Urinary bladder (tissue), 4 donors: ENCODE measurements at places on chromosomes 13 and 19. TPM values are rescaled to one million over a fixed set of nuclear protein-coding genes. Genes with fewer than 3 reads are reported as not detected.

APC2 gene
- 0.66 TPM for polyA plus RNA-seq

DNA sequence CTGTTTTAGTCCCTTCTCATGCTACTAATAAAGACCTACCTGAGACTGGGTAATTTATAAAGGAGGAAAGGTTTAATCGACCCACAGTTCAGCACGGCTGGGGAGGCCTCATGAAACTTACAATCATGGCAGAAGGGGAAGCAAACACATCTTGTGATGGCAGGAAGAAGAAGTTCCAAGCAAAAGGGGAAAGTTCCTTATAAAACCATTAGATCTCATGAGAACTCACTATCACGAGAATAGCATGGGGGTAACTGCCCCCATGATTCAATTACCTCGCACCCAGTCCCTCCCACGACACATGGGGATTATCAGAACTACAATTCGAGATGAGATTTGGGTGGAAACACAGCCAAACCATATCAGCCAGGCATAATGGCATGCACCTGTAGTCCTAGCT lies 13.0 kb upstream of the STRN4 start:
- no peak for DNase-seq

DNA sequence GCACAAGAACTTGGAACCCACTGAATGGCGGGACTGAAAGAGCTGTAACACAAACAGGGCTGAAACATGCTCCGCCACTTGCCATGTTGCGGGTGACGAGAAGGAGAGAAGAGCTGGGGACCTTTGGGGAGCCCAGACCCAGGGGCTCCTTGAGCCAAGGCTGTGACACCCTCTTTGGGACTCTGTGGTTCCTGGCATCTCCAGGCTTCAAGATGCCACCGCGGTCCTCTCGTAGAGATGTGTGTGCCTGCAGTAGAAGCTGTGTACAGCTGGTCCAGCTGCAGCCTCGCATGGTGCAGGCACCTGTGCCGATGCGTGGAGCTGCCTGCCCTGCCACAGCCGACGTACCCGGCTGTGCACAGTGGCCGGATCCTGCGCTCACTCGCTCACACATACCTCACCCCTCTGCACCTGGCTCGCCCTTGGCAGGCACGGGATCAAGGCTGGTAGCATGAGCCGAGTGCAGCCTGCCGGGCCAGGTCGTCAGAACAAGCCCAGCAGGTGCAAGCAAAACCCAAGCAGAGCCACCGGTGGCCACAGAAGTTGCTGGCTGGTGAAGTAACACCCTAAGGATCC lies 1385.8 kb downstream of the PCDH9 start:
- DNase-seq, result no peak

KLK2 gene
- polyA plus RNA-seq, result not detected

VSTM2B gene
- polyA plus RNA-seq, result not detected

DNA sequence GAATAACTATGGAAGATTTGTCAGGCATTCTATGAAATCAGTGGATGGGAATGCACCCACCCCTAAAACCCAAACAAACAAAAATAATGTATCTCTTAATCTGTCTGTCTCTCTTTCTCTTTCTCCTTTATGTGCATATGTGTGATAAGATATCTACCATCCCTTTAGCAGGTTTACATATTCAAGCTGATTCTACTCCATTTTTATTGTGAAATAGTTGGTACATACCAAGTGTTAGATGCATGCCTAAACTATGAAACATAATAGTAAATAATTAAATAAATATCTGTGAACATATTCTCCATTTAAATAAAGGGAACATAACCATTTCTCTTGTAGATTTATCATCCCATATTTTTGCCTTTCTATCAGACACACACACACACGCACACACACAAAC lies 121.8 kb upstream of the PCDH9 start:
- no peak for DNase-seq

LDLR gene
- polyA plus RNA-seq, result 44.9 TPM

DNA sequence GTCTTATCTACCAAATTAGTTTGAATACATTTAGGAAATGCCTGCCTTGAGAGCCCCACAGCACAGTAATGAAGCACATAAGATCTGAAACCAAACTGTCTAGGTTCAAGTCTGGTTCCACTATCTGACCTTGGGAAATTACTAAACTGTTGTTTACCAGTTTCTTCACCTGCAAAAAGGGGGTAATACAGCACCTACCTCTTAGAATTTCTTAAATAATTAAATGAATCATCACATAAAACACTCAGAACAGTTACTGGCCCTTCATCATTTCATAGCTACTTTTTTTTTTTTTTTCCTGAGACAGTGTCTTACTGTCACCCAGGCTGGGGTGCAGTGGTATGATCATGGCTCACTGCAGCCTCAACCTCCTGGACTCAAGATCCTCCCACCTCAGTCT lies 59.6 kb downstream of the USP12 start:
- DNase-seq, result no peak

- DNase-seq, result no peak
Measured at GRCh38 chr13:52091473-52091872, 37.4 kb downstream of the NEK5 start.

DNA sequence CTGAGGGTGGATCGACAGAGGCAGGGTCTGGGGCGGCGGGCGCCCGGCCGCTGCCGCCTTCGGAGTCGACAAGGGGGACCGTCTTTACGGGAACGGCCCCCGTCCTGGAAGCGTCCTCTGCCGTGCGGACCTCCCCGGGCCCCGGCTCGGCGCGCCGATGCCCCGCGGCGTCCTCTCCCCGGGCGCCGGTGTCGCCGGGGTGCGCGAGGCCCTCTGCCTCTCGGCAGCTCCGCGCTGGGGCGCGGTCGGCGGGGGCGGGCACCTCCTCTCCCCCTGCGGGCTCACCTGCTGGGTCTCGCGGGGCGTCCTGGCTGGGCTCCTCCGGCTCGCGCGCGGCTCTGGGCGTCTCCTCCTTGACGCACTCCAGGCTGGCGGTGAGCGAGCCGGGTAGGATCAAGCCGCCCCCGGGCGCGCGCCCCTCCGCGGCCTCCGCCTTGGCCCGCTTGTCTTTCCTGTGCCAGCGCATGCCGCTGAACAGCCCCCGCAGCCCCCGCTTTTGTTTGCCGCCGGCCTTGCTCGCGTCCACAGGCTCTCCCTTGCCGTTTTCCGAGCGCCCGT lies 1.5 kb downstream of the AMER2 start:
- DNase-seq, result no peak

RPS28 gene
- polyA plus RNA-seq, result 758 TPM

- DNase-seq, result peak; percentile 59
Measured at GRCh38 chr19:3669947-3670795, 30.1 kb downstream of the PIP5K1C start.

DNA sequence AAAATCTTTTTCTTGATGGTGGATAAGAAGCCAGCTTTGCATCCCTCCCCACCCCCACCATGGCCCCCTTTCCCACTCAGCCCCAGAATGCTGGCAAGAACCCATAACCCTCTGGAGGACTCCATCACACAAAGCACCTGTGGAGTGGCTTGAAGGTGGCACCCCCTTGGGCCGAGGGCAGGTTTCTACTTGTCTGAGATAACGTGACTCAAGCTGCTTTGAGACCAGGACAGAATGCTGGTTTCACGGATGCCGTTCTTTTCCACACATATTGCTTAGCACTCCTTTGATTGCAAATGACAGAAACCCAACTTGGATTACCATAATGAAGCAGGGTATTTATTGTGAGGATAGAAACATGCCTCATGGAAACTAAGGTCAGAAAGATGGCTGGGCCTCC lies 82.2 kb downstream of the LACC1 start:
- no peak for DNase-seq

DNA sequence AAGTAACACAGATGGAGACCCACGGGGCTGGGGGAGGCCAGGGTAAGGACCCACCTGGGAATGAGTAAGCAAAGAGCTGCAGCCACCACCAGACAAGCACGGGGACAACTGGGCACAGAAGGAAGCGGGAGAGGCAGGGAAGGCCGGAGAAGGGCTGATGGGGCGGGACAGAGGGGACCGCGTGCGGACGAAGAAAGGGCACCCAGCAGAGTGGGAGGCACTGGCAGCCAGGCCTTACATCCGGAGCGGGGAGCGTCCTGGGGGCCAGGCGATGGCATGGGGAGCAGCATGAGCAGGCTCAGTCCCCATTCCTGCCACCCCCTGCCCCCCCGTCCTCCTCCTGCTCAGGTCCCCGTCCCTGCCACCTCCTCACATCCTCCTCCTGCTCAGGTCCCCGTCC lies 3.0 kb downstream of the PROZ start:
- DNase-seq, result no peak

C5AR2 gene
- 4.9 TPM for polyA plus RNA-seq

LHB gene
- not detected for polyA plus RNA-seq

DNA sequence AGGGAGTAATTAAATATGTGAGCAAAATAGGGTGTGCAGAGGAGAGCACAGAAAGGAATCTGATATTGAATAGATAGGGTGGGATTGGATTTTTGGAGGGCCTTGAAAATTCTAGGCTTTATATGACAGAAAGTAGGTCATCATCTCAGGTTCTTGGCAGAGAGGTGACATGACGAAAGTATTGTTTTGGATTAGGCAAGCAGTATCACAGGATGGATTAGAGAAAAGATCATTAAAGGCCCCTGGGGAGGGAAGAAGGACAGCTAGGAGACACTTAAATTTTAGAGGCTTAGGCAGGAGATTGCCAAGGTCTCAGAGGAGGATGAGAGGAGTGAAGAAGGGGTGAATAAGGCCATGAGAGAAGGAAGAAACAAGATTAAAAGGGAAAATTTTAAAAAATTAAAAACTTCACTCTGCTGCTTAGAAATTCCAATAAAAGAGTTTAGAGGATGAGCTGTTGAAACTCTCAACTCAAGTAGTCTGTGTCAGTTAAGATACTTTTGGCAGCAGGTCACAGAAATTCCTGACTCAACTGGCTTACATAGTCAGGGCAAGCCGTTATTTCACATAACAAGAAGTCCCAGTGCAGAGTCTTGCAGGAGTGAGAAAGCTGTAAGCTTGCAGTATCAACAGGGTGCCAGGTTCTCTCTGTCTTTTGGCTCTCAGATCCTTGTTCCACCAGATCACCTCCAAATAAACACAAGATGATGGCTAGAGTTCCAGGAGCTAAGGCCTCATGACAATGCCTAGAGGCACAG lies 8.8 kb downstream of the GPC6 start:
- DNase-seq, result no peak

NTF4 gene
- polyA plus RNA-seq, result 4.1 TPM

- DNase-seq, result no peak
Measured at GRCh38 chr13:71516521-71516920, 350.5 kb downstream of the DACH1 start.

DNA sequence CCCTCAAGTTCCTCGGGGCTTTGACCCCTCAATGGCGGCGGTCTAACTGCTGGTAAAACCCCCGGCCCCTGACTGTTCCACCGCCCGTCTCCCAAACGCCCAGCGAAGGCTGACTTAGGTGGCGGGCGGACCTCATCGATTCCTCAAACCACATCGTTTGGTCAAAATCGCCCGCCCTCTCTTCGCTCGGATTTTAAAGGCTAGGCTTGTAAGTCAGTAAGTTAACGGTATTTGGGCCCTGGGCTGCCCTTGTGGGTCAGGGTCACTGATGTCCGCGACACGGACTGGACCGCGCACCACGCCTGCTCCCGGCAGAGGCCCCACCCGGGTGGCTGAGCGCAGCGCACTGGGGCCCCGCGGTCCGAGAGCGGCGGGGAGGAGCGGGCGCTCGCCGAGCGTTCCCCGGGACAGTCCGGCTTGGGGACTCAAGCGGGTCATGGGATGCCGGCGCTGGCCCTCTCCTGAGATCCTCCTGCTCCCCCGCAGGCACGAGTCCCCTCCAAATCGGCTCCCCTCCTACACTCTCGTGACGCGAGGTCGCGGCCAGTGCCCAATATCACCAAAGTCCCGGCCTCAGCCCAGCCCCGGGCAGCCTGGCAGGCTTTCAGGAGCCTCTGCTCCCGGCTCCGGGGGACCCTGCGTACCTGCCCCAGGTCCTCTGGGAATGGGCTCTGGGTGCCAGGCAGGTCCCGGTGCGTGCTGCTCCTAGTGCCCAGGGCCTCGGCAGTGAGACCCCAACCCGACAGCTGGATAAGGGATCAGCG lies 1.0 kb downstream of the FLT1 start:
- no peak for DNase-seq

GRCh38 chr13:98826146-98826545 lies 73.7 kb upstream of the SLC15A1 start:
- no peak for DNase-seq

GRCh38 chr13:95207769-95208366 lies 93.4 kb downstream of the ABCC4 start:
- no peak for DNase-seq

DNA sequence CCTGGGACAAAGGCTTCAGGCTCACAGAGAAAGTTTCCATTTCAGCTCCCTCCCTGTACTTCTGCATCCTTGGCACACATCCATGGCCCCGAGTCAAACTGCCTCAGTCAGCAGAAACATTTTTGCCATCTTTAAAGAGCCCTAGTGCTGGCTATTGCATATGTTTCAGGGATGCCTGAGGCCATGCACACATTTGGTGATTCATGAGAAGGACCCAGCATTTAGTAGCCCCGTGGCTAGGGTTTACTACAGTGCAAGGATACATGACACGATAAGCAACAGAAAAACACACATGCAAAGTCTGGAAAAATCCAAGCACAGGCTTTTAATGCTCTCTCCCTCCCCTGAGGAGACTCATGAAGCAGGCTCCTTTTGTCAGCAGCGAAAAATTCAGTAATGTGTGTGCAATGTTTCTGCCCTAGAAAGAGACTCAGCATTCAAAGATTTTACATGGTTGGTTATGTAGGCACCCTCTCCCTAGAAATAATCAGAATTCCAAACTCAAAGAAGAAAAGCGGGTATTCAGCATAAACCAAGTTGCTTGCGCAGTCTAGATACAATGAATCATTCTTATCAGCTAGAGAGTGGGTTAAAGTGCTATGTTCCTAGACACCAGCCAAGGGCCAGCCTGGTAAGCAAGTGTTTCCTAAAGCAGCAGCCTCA lies 17.6 kb downstream of the ACOD1 start:
- DNase-seq, result peak; percentile 46

DNA sequence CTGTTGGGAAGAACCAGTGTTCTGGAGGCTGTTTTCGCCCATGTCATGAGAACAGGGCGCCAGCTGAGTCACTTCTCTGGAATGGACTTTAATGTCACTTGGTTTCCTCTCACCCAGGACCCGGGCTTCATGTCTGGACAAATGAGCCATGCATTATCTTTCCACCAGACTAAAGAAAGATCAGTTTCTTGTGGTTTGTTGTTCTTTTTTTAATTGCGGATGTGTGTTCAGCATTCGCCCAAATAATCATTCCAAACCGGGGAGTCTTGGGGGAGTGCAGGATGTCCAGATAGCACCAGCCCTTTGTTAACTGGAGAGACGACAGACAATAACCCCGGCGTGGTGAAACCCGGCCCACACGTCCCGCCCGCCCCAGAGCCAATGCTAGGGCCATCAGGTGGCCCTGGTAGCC lies 102.5 kb downstream of the COL4A2 start:
- no peak for DNase-seq

- no peak for DNase-seq
Measured at GRCh38 chr13:79937771-79938216, 403.1 kb downstream of the SPRY2 start.

DNA sequence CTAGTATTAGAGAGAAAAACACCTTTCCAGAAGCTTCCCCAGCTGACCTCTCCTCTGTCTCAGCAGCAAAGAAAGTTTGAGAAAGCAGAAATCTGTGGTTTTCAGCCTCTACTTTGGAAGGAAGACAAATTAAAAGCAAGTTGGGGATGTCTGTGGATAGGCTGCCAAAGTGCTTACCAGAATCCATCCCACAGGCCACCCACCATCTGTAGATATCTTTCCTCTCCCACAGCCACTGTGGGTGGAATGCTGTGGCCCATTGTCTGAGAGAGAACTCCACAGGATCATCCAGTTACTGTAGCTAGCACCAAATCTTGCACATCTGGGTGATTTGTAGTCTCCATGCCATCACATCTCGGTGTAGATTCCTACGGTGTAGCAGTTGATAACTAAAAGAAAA lies 133.5 kb downstream of the DNAJC15 start:
- DNase-seq, result no peak
